ENCODE measurements at places on chromosomes 12 and 14.

DNA sequence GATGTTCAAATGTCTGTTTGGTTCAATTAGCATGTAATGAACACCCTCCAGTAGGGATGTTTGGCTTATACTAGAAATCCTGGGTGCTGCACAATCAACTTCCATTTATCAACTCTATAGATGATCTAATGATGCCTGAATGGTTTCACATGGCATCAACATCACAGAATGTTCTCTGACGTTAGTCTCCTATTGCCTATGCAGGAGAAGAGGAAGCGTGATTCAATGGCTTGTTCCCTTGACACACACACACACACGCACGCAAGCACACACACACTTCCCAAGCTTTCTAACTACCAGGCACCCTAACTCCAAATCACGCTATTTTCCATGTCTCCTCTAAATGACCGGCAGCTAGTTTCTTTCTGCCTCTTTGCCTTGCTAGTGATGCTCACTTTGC, 49.3 kb downstream of the PKP2 start:
- DNase-seq, result no peak

- DNase-seq, result no peak
These were observed 309.4 kb downstream of the KCNC2 start for GRCh38 chr12:74900232-74900631.

- peak; percentile 9 for DNase-seq
These were observed 14.9 kb downstream of the C2CD5 start for GRCh38 chr12:22529281-22530060.

DNA sequence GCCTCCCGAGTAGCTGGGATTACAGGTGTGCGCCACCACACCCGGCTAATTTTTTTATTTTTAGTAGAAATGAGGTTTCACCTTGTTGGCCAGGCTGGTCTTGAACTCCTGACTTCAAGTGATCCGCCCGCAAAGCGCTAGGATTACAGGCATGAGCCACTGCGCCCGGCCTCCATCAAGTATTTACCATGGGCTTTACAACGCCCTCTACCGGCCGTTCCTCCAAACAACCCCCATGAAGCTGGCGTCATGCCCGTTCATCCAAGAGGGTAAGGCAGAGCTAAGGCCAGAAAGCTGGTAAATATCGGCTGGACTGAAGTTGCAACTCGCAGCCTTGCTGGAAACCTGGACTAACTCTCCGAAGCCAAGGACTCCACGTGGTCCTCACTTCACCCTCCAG, 41.6 kb downstream of the RNF34 start:
- no peak for DNase-seq

- no peak for DNase-seq
These were observed 25.0 kb downstream of the SLC25A21 start for GRCh38 chr14:37147310-37147880.

GRCh38 chr12:10171973-10172728, at the start of gene OLR1:
Gene OLR1 (minus strand): TSS chr12:10172132. CDS start chr12:10172077, 55 bp downstream.
- DNase-seq, result no peak

GRCh38 chr12:123118497-123118896, 32.4 kb downstream of the PITPNM2 start:
- no peak for DNase-seq

DNA sequence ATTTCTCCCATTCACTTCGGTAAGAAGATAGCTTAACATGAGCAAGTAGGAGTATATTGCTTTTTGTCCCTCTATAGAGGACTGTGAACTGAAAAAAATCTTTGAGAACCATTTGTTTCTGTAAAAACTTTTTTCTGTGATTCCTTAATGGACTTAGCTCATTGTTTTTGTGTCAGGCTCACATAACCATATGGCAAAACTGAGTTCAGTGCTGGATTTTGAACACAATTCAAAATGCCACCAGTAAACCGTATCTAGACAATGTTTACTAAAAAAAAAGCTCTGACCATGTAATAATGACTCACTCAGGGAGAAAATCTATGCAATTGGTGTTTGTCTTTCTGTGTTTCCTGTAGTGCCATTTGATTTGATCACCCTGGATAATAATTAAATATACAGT, 5.2 kb downstream of the TRHDE start:
- no peak for DNase-seq

- no peak for DNase-seq
These were observed 189.3 kb downstream of the DACT1 start for GRCh38 chr14:58826845-58827686.

Data from NCI-H1105 treated with DMSO at 0.1 percent for 48 hours (cell line).